ENCODE measurements at places on chromosomes 3 and 15. TPM values are rescaled to one million over a fixed set of nuclear protein-coding genes. Genes with fewer than 3 reads are reported as not detected.

DNA sequence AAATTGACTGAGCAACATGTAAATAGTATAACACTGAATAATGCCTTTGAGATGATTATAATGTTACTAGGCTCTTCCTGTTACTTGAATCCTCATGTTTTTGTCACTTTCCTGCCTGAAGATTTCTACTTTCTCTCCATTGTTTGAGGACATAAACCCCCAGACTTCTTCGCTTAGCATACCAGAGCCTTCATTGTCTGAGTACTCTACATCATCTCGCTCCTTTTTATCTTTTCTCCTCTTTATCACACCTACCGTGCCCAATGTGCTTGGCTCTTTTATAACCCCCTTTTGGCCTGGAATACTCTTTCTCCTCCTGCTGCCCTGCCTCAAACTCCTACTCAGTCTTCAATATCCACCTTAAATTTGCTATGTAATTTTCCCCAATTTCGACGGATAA lies 30.3 kb upstream of the MGA start:
- no peak for DNase-seq

DNA sequence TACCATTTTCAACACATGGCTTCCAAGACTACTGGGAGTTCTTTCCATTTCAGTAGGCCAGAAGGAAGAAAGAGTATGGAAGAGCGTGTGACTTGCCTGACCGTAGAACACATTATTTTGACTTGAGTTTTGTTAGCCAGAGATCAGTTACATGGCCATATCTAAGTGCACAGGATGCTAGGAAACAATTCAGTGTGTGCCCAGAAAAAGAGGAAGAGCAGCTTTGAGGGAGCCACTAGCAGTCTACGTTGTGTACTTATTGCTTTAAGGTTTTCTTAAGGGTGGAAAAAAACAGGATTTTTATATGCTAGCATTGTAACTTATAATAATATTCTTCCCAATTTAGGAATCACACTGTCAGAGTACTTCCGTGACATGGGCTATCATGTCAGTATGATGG lies 44.1 kb upstream of the GRAMD1C start:
- DNase-seq: no peak

GRCh38 chr15:77518458-77518857 lies 97.8 kb downstream of the HMG20A start:
- no peak for DNase-seq

GRCh38 chr3:63927422-63928280 lies 15.5 kb upstream of the SCAANT1 start:
- DNase-seq: no peak

- no peak for DNase-seq
These were observed 64.8 kb upstream of the SATB1 start for GRCh38 chr3:18489939-18490338.

DNA sequence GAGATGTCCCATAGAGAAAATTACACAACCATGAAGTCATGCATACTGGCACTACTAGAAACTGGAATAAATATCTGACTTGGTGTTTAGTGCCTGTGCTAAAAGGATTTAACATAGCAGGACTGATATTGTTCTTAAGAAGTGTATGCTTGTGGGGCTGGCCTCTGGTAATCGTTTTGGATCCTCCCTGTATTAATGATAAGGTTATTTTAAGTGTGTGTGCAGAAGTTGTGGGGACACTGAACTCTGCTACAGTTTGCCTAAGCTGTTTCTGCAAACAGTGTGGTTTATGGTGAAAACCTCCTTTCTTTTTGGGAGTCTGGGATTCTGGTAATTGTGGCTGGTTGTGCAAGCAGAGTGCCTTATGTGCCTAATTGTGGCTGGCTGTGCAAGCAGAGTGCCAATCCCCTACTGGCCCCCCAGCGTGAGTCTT lies 120.8 kb downstream of the CLASP2 start:
- no peak for DNase-seq

- no peak for DNase-seq
These were observed 80.8 kb downstream of the SLC49A4 start for GRCh38 chr3:122875547-122876127.

GRCh38 chr15:40146037-40146436 lies 14.8 kb upstream of the BUB1B start:
- DNase-seq: no peak

GRCh38 chr3:37287776-37288175 lies 113.4 kb upstream of the LRRFIP2 start:
- no peak for DNase-seq

DNA sequence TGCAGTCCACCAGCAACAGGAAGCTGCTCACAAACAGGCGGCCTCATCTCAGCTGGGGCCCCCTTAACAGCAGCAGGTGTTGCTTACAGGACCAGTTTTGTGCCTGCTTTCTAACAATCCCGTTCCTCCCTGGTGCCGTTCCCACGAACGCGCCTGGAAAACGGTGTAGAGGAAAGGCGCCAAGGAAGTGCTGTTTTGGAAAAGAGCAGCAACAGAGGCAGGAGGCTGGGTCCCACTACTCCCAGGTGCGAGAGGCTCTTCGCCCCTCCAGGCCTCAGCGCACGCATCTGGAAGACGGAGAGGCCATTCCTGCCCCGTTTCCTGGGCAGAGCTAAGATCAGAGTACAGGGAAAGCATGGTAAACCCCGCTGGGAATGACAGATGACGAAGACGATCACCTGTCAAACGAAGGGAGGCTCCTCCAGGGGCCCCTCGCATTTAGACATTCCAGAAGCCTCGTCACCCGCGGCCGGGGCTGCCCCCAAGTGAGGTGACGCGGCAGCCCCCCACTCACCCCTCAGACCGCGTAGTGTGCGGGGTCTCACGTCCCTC lies 603 bp downstream of the SCAPER start:
- peak; percentile 10 for DNase-seq

DNA sequence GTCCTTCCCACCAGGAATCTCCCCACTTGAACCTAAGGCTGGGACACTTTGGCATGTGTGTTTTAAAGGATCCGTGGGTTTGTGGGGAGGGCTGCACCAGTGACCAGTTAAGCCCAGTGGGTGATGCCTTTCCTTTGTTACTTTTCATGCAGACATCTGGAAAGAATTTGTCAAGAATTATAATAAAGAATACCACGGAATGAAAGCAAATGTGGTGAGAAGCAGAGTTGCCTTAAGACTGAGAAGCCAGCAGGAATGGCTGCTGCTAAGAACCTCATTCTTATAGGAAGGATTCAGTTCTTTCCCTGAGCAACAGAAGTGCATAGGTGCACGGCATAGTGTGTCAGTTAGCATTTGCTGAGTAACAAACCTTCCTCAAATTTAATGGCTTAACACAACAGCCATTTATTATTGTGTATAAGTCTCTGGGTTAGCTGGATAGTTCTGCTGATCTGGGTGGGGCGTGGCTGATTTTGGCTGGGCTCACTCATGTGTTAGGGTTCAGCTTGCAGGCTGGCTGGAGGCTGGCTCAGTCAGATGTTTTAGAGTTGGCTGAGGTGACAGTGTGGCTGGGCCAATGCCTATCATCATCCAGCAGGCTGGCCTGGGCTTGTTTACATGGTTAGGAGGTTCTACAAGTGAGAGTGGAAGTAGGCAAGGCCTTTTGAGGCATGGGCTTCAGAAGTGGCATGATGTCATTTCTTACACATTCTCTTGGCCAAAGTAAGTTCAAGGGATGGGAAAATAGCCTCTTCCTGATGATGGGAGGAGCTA lies 262.7 kb upstream of the CTDSPL start:
- no peak for DNase-seq

- DNase-seq: no peak
These were observed 4.9 kb downstream of the OGG1 start for GRCh38 chr3:9754678-9755077.

DNA sequence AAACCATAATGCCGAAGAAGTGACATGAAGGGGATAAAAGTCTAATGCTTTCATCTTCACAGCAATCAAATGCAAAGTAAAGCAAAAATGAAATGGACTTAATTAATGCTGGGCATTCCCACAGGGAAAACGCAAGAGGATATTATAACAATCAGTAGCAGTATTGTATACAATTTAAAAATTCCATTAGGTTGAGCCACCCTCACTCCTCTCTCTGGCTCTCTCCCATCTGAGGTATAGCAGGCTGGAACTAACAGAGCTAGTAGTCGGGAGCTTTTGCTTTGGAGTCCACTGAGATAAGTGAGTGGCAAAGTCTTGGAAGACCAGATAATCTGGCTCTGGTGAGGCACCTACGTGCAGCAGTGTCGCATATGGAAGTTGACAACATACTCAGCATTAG lies 33.9 kb downstream of the DET1 start:
- DNase-seq: peak; percentile 57

GRCh38 chr3:123258359-123258758 lies 56.6 kb downstream of the SEC22A start:
- DNase-seq: no peak

DNA sequence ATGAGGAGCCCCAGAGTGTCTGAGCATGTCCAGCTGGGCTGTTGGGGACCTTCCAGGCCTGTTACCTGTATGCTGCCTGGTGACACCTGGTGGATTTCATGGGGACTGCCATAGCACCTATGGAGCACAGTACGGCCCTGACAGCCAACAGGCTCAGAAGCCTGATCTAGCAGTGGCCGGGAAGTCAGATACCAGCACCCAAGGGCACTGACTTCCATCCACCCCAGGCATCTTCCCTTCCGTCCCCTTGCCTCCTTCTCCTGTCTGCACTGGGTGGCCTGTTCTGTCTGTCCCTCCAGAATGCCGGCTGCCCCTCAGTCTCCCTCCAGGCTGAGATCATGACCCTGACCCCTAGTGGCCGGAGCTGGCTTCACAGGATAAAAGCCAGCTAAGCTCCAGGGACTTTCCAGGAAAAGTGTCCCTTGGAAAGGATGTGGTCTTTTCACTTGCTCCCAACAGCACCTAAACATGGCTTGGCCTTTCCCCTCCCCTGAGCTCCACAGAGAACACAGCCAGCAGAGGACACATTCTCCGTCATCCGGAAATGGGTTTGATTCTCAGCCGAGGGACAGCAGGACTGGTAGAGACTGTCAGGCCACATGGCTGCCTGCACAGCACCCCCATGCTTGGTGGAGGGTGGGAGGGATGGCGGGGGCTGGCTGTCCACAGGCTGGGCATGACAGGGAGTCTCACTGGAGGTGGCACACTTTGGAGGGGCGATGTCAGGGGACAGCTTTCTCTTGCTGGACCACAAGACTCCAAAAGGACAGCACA lies 9.5 kb downstream of the RPS17 start:
- DNase-seq: peak; percentile 51

- no peak for DNase-seq
These were observed 22.2 kb upstream of the GRIP2 start for GRCh38 chr3:14562121-14562890.

DNA sequence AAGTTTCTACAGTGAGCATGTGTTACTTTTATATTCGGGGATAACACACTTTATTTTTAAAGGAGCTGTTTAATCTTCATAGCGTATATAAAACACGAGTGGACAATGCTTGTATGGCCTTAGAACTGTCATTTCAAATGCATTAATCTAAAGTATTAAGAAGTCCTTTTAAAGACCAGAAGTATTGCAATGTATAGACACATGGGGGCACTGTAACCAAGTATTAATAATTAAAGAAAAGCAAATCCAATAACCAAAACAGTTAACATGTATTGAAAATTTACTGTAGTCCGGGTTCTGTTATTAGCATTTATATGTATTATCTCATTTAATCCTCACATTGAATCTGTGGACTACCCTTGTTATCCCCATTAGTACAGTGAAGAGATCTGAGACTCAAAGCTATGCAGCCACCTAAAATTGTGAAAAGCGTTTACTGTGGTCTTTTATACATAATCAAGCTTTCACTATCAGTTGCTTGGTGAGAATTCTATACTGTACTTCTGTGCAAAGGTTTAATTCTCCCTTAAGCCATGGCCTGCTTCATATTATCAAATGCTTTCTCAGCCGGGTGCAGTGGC lies 10.1 kb downstream of the ARL14 start:
- peak; percentile 37 for DNase-seq

GRCh38 chr15:96838081-96838480 lies 507.6 kb downstream of the NR2F2 start:
- peak; percentile 3 for DNase-seq

DNA sequence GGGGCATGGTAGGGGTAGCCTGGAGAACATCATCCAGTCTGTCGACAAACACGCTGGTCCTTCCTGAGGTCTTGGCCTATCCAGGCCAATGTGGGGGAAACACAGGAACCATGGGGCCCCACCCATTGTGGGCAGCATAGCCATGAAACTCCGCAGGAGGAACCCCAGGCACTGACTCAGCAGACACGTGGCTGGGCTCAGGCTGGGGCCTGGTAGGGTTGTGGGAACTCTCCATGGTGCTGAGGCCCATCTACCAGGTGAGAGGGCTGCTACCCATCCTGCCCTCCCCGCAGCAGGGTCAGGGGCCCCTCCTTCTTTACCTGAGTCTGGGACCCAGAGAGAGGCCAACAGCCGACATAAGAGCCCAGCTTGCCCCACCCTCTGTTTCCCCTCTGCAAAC lies 22.6 kb upstream of the CACNA2D2 start:
- peak; percentile 43 for DNase-seq

GRCh38 chr3:4284865-4285264 lies 18.3 kb upstream of the SETMAR start:
- DNase-seq: no peak

DNA sequence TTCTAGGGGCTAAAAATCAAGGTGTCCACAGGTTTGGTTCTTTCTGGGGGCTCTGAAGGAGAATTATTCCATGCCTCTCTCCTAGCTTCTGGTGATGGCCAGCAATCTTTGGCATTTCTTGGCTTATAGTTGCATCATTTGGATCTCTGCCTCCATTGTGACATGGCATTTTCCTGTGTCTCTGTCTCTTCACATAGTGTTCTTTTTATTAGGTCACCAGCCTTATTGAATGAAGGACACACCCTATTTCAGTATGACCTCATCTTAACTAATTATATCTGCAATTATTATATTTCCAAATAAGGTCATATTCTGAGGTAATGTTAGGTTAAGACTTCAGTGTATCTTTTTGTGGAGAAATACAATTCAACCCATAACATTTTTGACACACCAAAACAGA lies 3.2 kb upstream of the GBE1 start:
- DNase-seq: peak; percentile 10

DNA sequence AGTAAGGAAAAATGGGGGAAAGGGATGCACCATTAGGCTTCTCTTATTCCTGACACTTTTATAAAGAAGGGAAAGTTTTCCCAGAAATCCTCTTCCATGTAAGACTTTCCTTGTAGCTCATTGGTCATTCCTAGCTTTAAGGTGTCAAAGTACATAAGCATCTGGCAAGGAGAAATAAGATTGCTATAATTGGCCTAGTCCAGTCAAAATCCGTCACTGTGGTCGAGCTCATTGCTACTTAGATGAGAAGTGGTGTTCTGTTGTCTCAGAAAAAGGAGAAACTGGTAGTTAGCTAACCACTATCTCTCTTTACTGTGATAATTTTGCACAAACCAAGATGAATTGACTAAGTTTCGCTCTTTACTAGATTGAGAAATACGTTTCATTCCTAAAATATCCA lies 370.1 kb downstream of the CNTN4 start:
- no peak for DNase-seq

- no peak for DNase-seq
These were observed 634.5 kb upstream of the TGFBR2 start for GRCh38 chr3:29971895-29972294.

GRCh38 chr3:42188376-42188775 lies 77.6 kb downstream of the CCK start:
- no peak for DNase-seq

COL8A1 gene
- total RNA-seq: 324 TPM

BDH1 gene
- 4.8 TPM for total RNA-seq

DPPA2 gene
- not detected for total RNA-seq

PLCH1 gene
- total RNA-seq: 14.2 TPM

CHRNA5 gene
- 0.64 TPM for total RNA-seq
